ENCODE measurements at places on chromosomes 2 and 18.

DNA sequence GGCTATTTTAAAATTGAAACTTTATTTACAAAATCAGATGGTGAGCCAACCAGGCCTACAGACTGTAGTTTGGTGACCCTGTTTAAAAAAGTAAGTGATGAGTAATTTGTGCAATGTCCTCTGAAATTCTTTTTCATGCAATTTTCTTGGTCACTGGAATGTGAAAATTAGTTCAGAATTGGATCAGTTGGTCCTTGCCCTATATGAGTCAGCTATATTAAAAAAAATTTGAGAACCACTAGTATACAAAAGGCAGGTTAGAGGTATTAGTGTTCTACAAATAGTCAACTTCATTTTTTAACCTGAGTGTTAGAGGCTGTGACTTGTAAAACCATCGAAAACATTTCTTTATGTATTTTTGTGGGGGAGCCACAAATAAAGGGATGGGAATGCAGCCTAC is 91.1 kb upstream of the NXPH2 start:
- DNase-seq, result no peak

- DNase-seq, result no peak
These were observed 2.6 kb downstream of the PRSS56 start for GRCh38 chr2:232522623-232523401.

GRCh38 chr2:1440581-1440980 is 27.3 kb downstream of the TPO start:
- no peak for DNase-seq

DNA sequence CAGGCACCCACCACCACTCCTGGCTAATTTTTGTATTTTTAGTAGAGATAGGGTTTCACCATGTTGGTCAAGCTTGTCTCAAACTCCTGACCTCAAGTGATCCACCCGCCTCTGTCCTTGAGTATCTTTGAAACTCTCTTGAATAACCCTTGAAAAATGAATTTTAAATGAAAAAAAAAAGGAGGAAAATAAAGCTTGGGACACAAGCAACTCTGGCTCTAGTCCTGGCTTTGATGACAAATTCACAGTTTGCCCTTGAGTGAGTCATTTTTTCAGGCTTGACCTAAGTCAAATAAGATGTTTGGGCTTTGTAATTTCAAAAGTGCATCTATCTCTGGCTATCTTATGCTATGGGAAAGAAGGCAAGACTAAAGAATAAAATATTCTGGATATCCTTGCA is 79.0 kb upstream of the TRIB2 start:
- DNase-seq, result no peak

DNA sequence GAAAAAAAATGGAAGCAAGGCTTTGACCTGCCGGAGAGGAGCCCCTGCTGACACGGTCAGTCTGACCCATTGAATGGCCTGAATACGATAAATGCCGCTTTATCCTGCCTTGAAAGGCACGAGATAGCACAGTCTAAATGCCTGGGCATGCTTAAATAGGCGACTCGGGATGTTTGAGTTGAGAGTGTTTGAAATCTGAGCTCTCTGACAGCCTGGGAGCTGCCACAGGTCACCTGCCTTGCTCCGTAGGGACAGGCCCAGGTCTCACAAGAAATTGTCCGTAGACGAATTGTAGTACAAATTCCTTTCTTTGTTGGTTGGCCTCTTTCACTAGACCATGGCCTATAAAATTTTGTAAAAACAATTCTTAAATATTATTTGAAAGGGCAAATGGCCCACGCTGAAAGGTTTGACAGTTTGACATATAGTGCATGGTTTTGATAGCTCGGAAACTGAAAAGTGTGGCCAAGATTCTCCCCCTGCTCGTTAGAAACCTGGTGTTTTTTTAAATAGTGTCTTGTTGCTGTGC is 72.8 kb downstream of the MEIS1 start:
- no peak for DNase-seq

DNA sequence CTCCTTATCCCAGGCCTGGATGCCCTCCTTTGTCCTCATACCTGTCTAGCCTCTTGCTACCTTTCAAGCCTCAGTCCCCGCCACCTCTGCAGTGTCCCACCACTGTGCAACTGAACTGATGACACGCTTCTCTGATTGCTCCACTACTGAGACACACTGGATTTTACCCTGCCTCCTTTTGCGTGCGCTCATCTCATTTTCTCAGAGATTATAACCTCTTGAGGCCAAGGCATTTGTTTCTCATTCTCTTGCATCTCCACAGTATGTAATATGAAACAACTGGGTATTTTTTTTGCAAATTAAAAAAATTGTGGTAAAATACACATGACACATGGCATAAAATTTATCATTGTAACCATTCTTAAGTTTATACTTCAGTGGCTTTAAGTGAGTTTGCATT is 95.4 kb downstream of the PRKCE start:
- DNase-seq, result no peak

GRCh38 chr2:57497489-57498096 is 549.0 kb upstream of the VRK2 start:
- peak; percentile 71 for DNase-seq

DNA sequence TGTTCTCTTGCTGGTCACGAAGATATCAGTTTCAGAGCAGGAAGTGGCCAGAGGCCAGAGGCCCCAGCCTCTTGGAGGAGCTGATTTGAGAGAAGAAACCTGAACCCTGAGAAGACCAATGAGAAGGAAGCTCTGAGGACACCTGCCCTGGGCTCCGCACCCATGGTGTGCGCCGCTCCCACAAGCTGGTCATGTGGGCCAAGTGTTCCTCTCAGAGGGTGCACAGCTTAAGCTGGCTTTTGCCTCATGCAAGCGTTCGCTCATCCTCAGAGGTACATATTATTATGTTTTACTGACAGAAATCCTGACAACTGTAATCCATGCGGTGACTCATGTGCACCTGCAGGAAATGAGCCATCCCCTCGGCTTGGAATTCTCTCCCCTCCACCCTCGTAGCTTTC is 316.1 kb upstream of the MYT1L start:
- no peak for DNase-seq

DNA sequence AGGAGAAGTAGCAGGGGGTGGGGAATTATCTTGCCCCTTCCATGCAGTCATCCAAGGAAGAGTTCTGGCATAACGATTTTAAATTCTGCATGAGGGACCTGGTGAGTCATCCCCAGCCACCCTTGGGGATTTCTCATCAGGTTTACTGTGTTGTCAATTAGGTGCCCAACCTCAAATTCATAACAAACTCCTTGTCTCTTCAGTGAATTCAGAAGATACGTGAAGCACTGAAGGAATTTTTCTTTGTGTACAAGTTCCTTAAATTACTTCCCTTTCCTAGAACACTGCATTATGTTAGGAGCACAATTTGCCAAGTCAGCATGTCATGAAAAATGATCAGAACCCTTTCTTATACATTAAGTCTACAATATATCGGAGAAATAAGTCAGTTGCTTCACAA is 70.8 kb upstream of the NOSTRIN start:
- DNase-seq, result no peak

- no peak for DNase-seq
These were observed 559.5 kb upstream of the GCFC2 start for GRCh38 chr2:76270096-76270710.

DNA sequence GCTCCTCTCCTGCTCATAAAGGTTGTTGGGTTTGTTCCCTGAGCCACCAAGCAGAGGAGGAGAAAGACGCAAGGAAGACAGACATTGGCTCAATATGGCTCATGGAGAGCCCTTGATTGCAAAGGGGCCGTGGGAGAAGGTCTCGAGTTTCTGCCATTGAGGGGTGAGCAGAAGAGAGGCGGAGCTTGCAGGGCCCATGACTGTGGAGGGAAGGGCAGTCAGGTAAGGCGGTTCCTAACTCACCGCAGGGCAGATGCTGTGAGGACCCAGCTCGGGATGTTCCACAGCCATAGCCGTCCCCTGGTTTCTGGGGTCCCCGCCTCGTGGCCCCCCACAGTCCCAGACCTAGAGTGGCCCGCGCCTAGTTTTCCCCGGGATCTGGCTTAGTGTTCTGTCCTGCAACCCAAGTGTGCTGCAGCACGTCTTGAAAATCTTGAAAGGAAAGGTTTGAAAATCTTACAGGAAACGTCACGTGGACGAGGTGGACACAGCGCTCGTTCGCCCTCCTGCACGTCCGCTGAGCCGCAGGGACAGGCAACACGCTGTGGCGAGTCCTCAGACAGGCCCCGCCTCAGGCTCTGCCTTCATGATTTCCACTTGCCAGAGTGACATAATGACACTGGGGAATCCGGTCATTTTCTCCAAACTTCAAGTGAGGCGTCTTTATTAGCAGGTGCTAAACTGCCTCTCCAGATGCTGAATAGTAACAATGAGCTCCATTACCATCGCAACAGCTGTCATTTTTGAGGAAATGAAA is 105.5 kb upstream of the HDAC4 start:
- DNase-seq, result no peak

- DNase-seq, result no peak
These were observed 73.1 kb upstream of the TPO start for GRCh38 chr2:1340141-1340512.

DNA sequence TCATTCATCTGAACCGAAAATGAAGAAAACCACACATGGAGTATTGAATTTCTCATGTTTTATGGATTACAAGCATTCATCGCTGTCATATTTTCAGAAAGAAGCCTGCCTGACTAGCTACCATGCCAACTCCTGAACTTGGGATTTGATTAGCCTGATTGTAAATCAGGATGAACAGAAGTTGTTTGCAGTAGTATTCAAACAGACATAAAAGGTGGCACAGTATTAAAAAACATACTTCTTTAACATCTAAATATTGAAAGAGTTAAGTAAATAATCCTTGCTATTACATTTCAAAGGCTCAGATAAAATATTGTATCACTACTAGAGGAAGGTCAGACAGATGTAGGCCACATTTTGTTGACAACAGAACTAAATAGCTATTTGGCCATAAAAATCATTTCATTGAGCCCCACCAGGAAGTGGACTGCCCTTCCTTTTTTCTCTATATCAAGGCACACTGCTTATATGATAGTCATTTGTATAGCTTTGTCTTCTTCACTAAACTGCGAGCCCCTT is 21.6 kb downstream of the SLC38A11 start:
- DNase-seq, result peak; percentile 84

DNA sequence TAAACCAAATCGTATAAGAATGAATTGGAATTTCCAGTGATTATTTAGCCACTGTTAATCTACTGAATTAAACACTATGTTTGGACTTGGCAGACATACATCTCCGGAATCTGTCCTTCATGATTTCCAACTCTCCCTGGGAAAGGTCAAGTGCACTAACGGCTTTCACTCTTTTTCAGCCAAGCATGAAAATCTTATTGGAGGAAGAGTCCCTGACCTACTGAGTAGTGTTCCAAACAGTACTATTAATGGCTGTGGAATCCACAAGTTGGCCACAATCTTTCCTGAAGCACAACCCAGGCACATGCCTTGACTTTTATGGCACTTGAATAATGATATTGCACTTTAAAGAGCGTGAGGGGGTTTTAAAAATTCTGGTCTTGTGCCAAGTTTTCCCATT is 318.9 kb upstream of the RND3 start:
- no peak for DNase-seq

DNA sequence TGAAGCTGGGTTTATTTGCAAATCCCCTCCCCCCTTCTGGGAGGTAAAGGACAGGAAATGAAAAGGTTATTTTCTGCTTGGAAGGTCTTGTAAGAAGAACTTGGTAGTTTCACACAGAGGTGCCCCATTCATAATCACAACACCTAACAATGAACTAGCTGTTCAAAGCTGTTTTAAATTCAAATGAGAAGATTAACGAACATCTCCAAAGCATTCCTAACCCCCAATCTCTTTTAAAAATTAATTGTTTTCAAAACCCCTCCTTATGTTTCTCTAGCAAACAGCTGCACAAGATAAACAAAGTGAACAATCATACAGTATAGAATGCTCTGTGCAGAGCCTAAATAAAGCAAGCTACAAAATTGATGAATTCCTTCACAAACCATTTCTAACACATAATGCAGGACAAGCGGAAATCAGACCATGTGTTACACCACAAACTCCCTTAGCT is 271.4 kb downstream of the SATB2 start:
- no peak for DNase-seq

DNA sequence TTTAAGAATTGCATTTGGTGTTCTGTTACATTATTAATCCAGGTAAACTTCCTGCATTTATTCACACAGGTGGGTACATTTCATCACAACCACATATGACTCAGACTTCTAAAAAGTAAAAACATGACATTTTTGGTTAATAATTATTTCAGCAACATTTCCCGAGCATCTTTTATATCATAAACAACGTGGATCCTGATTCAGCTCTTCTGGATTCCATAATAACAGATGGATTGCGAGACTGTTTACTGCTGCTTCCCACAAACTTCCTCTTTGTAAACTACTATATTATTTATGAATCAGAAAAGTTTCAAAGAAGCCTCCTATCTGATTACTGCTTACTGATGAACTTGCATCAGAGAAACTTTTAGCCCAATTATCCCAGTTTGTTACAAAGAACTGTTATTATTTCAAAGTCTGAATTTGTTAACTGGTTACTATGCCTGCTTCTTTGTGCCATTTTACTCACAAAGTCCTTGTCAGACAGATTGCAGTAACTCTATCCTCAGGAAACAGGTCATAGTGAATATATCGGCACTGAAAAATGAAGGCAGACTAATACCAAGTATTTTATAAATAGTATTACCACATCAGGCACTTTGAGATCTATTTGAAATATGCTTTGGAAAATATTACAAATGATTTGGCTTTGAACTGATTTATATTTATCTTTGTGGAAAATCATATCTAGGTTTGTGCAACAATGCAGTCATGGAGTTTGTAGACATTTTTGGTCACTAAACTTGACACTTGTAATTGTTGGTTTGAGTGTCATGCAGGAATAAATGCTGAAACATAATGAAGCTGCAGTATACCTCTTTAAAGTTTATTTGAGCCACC is 511.6 kb downstream of the PLCL1 start:
- DNase-seq, result no peak

GRCh38 chr2:214519258-214519818 is 108.5 kb downstream of the VWC2L start:
- DNase-seq, result no peak

DNA sequence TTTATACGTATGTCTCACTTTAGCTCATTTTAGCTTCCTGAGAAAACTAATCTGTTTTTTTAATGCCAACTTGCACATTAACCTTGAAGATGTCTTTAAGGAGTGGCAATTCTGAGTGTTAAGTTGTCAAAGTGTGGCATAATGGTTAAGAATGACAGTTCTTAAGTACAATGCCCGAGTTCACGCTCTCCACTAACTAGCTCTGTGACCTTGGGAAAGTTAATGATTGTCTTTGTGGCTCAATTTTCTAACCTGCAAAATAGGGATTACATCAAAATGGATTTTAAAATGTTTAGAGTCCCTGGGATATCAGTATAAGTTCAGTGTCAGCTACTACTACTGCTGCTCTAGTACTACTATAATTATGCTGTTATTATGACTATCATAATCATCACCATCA is 409.7 kb downstream of the SOCS6 start:
- no peak for DNase-seq

GRCh38 chr2:15939854-15940660 is at the start of gene MYCN:
MYCN (plus strand) TSS chr2:15940550; CDS start chr2:15942065, 1,515 bp downstream.
- peak; percentile 32 for DNase-seq

- DNase-seq, result no peak
These were observed 17.2 kb downstream of the SP110 start for GRCh38 chr2:230202430-230203109.

Measured in NCI-H2081 (cell line).